ENCODE measurements at places on chromosomes 12 and 14.

DNA sequence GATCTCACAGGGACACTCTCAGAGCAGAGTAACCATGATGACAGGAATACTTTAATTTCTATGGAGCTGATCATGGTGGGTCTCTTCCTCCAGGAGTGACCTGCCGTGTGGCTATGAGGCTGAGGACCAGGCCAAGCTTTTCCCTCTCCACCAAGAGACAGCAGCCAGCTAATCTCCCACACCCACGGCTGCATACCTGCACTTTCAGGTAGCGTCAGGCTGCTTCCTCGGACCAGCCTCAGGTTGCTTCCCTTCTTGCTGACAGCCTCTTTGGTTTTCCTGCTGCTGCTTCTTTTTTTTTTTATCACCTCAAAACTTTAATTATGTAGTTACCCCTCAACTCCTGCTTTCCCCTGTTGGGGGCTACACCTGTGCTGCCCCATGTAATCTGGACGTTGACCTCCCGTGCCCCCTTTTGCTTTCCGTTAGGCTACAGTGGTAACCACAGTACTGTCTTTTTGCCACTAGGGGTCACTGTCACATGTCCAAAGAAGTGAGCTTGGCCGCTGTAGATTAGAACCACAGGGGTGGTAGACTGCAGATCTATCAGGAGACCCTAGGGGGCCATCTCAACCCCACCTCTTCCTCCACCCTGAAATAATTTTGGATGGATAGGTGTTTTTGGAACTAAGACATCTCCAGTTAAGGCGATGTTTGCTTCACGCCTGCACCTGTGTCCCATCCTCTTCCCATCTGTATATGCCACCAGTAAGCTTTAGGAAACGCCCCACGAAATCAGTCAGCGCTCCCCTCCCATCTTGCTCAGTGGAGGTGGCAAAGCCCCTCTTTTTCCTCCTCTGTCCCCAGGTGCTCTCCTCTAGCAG, 7.8 kb upstream of the PIP4K2C start:
- peak; percentile 92 for DNase-seq

- DNase-seq = no peak
Observed at GRCh38 chr12:128611736-128612135, 212.0 kb downstream of the SLC15A4 start.

GRCh38 chr14:24297190-24297964, 2.2 kb downstream of the DHRS1 start:
- peak; percentile 75 for DNase-seq

DNA sequence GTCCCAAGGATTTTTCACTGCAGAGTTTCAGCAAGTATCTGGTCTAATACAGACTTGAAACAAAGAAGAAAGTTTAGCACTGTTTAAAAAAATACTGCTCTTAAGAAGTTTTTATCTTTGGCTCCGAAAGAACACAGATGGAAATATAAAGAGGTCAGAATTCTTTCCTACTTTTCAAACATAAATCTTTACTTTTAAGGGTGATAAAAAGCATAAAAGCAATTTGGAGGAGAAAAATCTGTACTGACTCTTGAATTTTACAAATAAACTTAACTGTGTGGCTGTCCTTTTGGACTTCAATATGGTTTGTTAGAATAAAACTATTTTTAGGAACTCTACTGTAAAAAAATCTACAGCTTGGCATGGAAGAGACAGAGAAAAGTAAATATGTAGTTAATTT, 27.6 kb upstream of the ISM2 start:
- DNase-seq = no peak

DNA sequence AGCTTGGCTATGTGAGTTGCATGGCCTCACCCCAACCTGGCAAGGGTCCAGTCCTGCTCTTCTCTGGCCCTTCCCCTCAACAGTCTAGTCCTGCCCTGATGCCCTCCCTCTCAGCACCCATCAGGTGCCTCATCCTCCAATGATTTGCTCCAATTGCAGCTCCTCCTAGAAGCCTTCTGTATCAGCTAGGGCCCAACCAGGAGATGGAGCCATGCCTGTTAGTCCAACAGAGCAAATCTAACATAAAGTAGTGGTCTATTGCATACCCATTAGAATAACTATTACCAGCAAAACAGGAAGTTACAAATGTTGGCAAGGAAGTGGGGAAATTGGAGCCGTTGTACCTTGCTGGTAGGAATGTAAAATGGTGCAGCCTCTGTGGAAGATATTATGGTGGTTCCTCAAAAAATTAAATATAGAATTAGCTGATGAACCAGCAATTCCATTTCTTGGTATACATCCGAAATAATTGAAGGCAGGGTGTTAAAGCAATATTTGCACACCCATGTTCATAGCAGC, 163.5 kb downstream of the VRK1 start:
- DNase-seq = no peak

- no peak for DNase-seq
Observed at GRCh38 chr12:112349431-112349830, 32.8 kb downstream of the HECTD4 start.

- no peak for DNase-seq
Observed at GRCh38 chr14:22813145-22813544, 2.1 kb downstream of the SLC7A7 start.

- no peak for DNase-seq
Observed at GRCh38 chr14:75454963-75455546, 27.2 kb downstream of the JDP2 start.

GRCh38 chr12:50184261-50184660, 17.1 kb upstream of the CERS5 start:
- DNase-seq = no peak

GRCh38 chr12:72747111-72747849, 475.1 kb downstream of the TRHDE start:
- no peak for DNase-seq

GRCh38 chr12:101957252-101957959, 80.0 kb downstream of the DRAM1 start:
- no peak for DNase-seq

DNA sequence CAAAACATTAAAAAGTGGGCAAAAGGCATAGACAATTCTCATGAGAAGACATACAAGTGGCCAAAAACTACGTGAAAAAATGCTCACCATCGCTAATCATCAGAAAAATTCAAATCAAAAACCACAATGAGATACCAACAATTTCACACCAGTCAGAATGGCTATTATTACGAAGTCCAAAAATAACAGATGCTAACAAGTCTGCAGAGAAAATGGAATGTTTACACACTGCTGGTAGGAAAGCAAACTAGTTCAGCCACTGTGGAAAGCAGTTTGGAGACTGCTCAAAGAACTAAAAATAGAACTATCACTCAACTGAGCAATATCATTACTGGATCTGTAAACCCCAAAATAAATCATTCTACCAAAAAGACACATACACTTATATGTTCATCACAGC, 76.2 kb downstream of the PRKD1 start:
- DNase-seq = no peak

GRCh38 chr14:85182282-85182681, 347.7 kb upstream of the FLRT2 start:
- no peak for DNase-seq

- no peak for DNase-seq
Observed at GRCh38 chr12:51361161-51362016, 14.9 kb upstream of the CELA1 start.

DNA sequence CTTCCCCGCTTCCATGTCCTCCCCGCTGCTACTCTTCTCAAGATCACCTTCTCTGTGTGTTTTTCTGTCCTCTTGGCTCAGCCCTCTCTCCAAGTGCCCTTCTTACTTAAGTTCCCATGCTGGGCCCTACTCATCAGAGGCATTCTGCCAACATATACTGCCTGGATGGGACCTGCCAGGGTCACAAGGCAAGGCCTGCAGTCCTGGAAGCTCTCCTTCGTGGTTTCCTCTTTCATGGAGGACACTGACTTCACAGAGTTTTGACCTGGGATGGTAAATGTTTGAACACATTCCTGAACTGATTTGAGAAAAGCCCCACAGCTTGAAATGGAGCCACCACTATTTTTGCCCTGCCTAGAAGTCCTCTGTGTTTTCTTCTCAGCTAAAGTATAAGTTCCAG, 140.9 kb downstream of the TMEM30B start:
- no peak for DNase-seq

GRCh38 chr12:48972952-48973483, 1.5 kb upstream of the WNT10B start:
- DNase-seq = no peak

DNA sequence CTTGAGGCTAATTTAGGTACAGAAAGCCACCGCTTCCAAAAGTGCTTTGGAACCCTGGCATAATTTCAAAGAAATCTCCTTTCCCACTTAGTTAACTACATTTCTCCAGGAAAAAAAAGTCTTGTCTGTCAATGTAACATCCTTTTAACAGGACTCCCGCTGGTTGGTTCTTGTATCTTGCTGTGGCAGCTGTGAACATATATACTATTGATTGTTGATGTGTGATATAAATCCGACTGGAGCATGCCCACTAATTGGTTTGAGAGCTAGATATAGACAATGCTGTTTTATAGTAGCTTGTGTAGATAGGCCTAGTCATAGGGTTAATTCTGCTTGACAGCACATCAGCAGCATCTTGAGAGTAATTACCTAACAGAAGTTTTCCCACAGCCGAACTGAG, 89.6 kb downstream of the MSRB3 start:
- no peak for DNase-seq

GRCh38 chr12:98893126-98893674, 248.1 kb downstream of the APAF1 start:
- no peak for DNase-seq

- DNase-seq = peak; percentile 21
Observed at GRCh38 chr14:101719045-101719645, 42.4 kb upstream of the PPP2R5C start.

DNA sequence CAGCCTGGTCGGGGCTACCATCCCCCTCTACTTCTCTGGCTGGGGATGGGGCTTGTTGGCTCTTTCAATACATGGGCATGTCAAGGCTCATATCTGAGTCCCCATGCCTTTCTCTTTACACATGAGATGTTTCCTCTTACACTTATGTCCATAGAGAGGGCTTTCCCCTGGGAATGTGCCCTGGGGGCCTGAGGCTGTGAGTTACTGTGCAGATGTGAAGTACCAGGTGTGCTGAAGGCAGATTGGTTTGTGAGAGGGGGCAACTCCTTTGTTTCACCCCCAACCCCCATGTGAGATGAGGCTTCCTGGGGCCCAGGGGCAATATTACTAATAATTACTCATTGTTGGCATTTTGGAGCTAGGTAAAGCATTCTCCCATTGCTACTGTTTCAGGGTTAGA, 32.8 kb downstream of the NRXN3 start:
- DNase-seq = no peak

DNA sequence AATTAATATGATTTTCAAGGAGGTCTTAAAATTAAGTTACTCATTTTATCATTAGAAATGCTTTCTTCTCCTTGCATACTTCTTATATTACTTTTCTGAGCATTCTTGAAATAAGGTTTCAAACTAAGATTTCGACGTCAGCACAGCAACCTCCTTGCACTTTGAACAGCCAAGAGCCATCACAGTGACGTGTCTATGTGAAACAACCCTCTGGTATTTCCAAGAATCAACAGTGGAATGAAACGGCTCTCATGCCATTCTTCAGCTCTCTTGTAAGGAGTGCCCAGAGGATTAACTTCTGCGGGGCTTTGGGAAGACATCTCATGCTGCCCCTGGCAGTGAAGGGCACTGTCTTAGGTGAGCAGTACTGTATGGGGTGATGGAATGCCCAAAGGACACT, 109.2 kb downstream of the EFCAB11 start:
- DNase-seq = no peak

DNA sequence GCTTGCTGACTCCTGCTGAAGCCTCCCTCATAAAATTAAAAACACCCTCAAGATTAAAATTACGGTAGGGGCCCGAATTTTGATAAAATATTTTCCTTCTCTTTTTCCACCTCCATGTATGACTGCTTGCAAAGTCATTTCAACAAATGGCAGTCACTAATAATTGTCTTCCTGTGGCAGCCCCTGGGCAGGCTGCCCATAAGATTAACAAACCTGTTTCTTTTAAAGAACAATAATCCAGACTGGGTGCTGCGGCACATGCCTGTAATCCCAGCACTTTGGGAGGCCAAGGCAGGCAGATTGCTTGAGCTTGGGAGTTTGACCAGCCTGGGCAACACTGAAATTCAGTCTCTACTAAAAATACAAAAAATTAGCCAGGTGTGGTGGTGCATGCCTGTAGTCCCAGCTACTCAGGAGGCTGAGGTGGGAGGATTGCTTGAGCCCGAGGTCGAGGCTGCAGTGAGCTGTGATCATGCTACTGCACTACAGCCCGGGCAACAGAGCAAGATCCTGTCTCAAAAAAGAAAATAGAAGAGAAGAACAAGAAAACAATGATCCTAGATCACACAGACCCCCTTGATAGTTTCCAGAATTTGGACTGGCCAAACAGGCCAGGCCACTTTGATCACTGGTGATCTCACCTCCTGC, 8.7 kb downstream of the SAV1 start:
- DNase-seq = no peak

DNA sequence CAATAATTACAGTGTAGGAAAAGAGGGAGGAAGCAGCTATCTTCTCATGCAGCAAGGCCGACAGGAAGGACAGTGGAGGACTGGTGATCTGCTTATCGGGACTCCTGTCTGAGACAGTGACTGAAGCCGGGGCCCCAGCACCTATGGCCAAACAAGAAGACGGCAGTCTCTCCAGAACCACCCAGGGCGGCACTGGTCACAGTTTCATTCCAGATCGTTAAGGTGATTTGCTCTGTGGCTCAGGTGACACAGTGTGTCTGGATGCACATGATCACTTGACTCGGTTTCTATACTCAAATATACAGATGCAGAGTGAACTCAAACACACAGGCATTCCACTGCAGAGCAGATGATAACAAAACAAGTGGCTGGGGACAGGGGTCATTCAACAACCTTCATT, 52.1 kb upstream of the CORO1C start:
- DNase-seq = peak; percentile 20

DNA sequence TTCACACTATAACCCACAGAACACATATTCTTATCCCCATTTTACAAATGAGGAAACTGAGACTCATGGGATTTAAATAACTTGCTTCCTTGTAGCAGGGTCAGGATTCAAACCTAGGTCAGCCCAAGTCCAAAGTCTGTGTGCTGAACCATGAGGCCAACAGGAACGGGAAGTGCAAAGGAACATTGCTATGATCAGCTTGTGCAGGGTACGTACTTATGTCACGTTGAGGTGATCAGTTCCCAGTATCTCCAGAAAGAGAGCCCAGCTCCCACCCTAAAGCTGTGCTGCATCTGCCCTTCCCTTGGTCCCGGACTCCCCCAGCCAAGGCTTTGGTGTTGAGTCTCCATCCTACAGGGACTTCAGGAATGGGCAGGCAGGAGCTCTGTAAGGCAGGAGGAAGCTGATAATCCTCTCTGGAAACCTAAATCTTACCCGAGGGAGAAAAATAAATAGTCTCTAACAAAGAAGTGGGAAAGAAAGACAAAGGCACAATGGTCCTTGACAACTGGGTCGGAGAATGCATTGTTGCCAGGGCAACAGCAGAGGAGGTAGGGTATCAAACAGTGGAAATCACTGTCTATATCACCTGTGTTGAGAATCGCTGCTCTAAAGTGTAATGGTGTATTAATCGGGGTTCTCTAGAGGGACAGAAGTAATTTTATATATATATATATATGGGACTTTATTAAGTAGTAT, 82.5 kb upstream of the FICD start:
- DNase-seq = no peak
